Activated CD4-positive, alpha-beta memory T cell treated with anti-CD3 and anti-CD28 coated beads, Interleukin-2, amount 10 ng/mL, durations not matched to agents 7 days and 5 days (primary cell): ENCODE measurements at places on chromosomes 1 and 21.

- no peak for DNase-seq
Measured at GRCh38 chr1:34865573-34865972, 6.0 kb upstream of the SMIM12 start.

DNA sequence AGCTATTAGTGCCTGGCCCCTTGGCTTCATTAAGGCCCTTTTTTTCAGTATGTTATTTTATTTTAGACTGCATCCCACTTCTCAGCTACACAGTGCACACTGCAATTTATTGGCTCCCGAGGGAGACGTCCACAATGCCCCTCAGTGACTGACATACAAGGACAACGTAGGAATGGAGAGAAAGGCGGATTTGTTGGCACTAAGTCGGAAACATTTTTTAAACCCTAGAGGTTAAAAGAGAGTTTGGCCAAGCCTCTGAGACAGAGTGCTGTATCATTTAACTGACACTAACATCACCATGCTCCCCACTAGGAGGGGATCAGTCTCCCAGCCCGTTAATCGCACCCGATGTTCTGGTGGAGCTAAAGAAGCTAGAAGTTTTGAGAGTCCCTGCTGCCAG, 45.7 kb upstream of the FOXD3 start:
- DNase-seq: no peak

- DNase-seq: no peak
Measured at GRCh38 chr21:24514081-24514733, 1093.1 kb downstream of the MRPL39 start.

DNA sequence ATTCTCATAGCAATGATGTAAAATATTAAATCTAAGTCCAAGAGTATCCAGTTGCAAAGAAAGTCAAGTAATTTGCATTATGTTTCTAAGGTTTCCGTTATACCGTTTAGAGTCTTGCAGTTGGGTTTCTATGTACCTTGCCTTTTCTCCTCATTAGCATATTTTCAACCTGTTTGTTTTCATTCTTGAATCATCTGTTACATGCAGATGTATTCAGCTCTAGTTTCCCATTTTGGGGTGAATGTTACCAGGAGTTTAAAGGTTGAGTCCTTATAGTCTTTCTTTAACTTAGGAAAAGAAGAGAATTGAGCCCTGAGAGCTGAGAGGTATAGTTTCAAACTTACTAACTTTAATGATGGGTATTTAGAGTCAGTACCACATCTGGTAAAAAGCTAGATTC, 139.9 kb downstream of the NFIA start:
- no peak for DNase-seq

DNA sequence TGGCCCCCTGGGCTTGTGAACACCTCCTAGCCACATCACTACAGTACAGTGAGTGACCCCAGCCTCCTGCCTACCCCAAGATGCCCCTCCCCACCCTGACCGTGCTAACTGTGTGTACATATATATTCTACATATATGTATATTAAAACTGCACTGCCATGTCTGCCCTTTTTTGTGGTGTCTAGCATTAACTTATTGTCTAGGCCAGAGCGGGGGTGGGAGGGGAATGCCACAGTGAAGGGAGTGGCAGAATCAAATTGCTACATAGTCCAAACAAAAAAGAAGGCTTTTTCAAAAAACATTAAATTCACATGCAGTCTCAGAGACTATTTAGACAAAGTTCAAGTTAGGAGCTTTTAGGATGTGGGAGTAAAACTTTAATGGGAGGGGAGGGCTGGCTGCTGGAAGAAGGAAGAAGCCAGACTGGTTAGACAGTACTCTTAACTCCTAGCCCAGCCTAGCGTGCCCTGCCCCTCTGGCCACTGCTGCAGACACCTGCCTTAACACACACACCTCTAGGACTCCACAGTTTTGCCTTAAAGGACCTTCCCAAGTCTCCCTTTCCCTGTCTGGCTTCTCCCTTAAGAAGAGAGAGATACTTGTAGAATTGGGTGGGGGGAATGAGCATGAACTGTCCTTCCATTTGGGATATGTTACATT, 9.4 kb downstream of the PEA15 start:
- no peak for DNase-seq

DNA sequence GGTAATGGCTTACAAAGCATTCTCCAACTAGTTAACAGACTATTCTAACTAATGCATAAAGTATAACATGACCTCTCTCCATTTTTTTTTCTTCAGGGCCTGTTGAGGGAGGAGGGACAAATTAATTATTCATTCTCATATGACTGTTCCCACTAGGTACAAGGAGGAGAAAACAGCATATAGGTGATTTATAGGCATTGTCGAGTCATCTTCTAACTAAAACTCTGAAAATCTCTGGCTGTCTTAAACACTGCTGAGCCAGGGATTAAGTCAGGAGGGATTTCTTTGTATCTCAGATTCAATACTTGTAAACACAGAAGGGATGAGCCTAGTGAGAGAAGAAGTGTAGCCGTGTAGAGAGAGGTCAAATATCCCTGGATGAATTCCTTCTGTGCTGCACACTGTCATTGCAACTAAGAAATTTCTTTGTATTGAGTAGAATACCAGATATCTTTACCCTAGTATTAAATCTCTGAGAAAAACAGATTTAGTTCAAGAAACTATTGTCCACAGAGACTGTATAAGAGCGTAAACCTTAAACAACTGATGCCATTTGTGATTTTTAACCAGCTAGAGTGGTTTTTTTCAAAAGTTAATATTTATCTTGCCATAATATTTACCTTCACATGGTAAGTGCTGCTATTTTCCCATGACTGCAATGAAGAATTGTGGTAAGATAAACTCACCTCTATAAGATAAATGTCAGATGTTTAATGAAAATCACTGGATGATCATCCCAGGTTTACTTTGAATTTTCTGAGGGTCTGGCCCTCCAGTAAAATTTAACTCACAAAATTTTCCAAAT, 465.3 kb downstream of the RWDD3 start:
- no peak for DNase-seq
